ENCODE measurements at places on chromosomes 1 and 21.

DNA sequence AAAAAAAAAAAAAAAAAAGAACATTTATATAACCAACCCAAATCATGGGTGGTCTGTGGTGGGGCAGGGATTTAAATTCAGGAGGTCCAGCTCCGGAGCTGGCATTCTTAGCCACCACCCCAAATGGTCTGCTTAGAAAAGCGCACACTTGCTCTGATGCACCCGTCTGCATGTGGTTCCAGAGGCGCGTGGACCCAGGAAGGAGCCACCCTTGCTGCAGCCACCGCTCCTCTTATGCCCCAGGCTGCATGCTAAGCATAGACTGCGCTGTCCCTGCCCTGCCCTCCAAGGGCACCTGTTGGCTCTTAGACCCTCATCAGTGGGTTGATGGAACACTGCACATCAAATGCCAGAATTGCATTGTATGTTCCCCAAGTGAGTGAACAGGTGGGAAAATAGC lies 41.4 kb downstream of the ATP5PO start:
- no peaks in the 10 kb centered on the region for H3K36me3 ChIP-seq
- H3K4me1 ChIP-seq: peaks cover 3% of the 10 kb centered on the region
- H3K4me3 ChIP-seq: no peak overlapping the region
- H3K27me3 ChIP-seq: no peaks in the 10 kb centered on the region
- H3K27ac ChIP-seq: no peak overlapping the region

DNA sequence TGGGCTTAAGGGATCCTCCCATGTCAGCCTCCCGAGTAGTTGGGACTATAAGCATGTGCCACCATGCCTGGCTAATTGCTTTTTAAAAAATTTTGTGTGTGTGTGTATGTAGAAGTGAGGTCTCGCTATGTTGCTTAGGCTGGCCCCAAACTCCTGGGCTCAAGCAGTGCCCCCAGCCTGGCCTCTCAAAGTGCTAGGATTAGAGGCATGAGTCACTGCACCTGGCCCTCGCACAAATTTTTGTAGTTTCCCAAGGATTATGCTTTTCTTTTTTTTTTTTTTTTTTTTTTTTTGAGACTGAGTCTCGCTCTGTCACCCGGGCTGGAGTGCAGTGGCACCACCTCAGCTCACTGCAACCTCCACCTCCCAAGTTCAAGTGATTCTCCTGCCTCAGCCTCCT lies 144.4 kb upstream of the HNRNPU start:
- no peaks in the 10 kb centered on the region for H3K4me1 ChIP-seq
- DNase-seq: no peak
- no peak overlapping the region for H3K4me3 ChIP-seq
- peaks cover 4% of the 10 kb centered on the region for H3K36me3 ChIP-seq

- no peaks in the 10 kb centered on the region for H3K4me1 ChIP-seq
- no peak overlapping the region for H3K27ac ChIP-seq
- H3K27me3 ChIP-seq: no peaks in the 10 kb centered on the region
- H3K4me3 ChIP-seq: no peak overlapping the region
- no peak for DNase-seq
Observed at GRCh38 chr1:197126691-197127090, 19.8 kb downstream of the ASPM start.

GRCh38 chr1:221837896-221838295 lies 96.0 kb upstream of the DUSP10 start:
- peaks cover 5% of the 10 kb centered on the region for H3K4me1 ChIP-seq
- DNase-seq: no peak
- no peak overlapping the region for H3K4me3 ChIP-seq
- no peaks in the 10 kb centered on the region for H3K27me3 ChIP-seq
- H3K27ac ChIP-seq: no peak overlapping the region

DNA sequence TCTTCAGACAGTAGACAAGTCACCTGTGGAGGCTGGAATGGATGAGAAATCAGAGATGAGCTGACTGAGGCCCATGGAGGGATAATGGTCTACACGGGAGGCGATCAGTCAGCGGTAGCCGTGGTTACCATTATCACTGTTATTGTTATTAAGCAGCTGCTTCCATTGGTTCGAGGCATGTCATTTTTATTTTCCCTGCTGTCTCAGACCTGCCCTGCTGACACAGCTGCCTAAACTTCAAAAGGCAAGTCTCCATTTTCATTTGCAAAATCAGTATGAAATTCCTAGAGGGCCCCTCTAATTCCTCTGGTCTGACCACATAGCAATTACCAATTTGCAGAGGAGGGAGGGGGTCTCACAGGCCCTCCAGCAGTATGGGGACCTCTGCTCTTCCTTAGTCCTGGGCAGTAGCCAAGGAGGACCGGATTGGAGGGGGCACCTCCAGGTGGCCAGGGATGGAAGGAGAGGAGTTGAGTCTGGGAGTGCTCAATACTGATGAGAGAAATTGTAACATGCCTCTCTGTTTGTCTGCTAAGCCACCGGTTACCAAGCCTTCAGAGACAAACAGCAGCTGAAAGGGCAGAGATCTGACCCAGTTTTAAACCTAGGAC lies 184.2 kb downstream of the TRABD2B start:
- peaks cover 70% of the 10 kb centered on the region for H3K4me1 ChIP-seq
- no peaks in the 10 kb centered on the region for H3K27me3 ChIP-seq
- no peaks in the 10 kb centered on the region for H3K36me3 ChIP-seq
- peak; percentile 75 for DNase-seq
- H3K27ac ChIP-seq: peak overlapping the region; percentile 29
- H3K4me3 ChIP-seq: no peak overlapping the region

DNA sequence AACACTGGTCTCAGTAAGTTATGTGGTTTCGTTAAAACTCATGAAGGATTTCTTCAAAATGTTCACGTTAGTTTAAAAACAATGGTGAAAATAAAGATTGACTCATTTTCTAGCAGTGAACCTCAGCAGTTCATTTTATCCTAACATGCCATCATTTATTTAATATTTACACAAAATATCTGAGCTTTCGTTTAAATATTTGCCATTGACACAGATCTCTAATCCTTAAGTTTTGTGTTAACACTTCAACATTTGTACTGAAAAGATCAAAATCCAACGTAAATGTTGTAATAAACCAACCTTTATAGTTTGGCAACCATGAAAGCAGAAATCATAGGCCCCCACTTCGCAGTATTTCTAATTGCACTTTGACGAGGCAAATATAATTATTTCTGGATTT lies 1129.5 kb downstream of the PLA2G4A start:
- no peaks in the 10 kb centered on the region for H3K4me1 ChIP-seq
- H3K4me3 ChIP-seq: no peak overlapping the region
- H3K27ac ChIP-seq: no peak overlapping the region
- H3K27me3 ChIP-seq: no peaks in the 10 kb centered on the region
- H3K36me3 ChIP-seq: no peaks in the 10 kb centered on the region

Data from muscle of leg (tissue), 16 donors.